Mammary epithelial cell (primary cell): ENCODE measurements at places on chromosomes 1 and 21. TPM values are rescaled to one million over a fixed set of nuclear protein-coding genes. Genes with fewer than 3 reads are reported as not detected.

DNA sequence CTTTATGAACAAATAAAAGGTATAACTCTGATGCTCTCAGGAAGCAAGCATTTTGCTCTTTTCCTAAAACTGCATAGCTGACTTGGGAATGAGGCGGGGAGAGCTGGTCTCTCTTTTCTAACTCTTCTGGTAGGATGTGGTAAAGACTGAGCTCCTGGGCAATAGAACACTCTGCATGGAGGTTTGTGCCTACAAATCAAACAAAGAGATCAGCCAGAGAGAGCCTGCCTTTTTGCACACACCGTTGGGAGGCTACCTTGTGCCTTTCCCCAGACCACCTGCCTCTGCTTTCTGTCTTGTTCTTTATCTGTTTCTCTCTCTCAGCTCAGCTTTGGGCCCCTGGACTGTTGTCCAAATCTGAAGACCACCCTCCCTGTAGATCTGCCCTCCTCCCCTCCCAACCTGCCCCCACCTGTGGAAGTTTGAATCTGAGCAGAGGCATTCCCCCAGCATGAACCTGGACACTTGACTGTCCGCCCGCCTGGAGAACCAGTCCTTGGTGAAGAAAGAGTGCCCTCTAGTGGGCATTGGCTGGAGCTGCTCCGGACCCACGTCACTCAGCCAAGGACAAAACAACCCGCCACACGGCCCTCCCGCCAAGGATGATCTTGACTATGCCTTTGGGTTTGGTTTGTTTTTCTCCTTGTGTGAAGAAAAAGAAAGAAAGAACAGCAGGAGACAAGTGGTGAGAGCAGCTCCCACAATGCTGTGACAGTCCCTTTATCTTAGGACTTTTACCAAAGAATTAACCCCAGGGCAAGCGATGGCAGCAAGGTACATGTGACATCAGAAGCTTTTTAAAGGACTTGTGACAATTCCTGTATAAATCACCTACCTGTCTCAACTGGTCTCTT lies 228.2 kb downstream of the PBX1 start:
- peak; percentile 71 for DNase-seq

- DNase-seq = no peak
Measured at GRCh38 chr1:167258858-167259257, 38.2 kb downstream of the POU2F1 start.

GRCh38 chr1:160451859-160452232 lies 51.5 kb downstream of the VANGL2 start:
- no peak for DNase-seq

DNA sequence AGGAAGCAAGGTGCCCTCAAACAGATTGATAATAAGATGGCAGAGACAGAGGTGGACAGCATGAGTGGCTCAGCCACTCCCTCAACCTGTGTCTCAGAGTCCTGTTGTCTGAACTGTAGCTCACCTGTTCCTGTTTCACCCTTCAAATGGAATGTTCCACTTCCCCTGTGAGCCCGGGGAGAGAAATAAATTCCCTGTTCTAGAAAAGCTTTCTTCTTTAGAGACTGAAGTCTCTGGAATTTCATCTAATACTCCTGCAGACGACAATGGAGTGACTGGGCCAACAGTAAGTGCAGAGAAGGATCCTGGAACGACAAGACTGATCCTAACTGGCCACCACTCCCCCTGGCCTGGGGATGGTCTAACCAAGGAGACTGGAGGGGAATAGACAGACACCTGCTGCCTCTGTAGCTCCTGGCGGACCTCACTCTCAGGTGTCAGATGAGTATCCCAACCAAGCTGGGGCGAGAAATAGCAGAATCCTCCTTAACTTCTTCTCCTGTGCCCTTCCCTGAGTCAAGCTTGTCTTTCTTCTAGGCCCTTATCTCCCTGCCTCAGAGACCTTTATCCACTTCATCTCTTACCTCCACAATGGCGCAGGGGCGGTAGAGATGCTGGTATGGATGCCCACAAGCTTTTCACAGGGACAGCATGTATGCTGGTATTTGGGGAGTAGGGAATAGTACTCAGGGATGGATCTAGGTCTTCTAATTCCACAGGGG lies 45.4 kb downstream of the PLEKHA6 start:
- peak; percentile 13 for DNase-seq

DNA sequence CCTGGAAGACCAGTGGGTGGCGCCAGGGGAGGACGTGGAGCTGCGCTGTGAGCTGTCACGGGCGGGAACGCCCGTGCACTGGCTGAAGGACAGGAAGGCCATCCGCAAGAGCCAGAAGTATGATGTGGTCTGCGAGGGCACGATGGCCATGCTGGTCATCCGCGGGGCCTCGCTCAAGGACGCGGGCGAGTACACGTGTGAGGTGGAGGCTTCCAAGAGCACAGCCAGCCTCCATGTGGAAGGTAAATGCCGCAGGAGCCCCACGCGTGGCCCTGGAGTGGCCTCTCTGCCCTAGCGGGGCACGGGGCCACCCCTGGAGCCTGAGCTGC lies 75.2 kb downstream of the OBSCN start:
- no peak for DNase-seq

- DNase-seq = no peak
Measured at GRCh38 chr1:8457760-8458381, 140.0 kb downstream of the SLC45A1 start.

DNA sequence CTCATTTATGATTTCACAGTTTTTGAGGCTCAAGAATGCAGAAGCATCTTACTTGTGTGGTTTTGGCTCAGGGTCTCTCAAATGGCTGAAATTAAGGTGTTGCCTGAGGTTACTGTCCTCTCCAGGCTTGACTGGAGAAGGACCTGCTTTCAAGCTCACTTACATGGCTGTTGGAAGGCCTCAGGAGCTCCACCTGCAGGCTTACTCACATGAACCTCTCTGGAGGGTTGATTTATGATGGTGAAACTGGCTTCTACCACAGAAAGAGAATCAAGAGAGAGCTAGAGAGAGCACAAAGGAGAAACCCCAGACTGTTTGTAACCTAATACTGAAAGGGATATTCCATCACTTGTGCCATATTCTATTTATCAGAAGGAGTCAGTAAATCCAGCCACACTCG lies 6.2 kb upstream of the KCNK2 start:
- DNase-seq = peak; percentile 50

DNA sequence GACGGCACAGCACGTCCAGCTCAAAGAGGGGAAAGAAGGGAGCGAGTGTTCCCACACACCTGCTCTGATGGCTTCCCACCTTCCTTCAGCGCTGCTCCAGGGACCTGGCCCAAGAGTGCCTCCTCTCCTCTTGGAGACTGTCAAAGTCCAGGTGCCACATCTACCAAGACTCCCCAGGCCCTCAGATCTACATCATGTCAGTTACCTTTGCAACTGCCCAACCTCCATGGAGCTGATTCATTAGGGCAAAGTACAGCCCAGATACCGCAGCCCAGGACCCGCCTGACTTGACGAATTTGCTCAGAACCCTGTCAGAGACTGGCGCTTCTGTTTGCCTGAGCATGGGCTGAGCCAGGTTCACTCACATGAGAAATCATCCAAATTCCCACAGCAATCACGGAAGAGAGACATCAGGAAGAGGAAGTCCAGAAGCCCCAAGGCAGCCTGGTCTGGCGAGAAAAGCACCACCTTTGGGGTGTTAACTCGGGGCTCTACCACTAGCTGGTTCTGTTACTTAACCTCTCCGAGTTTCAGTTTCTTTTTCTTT lies at the start of gene SEC16B:
Gene SEC16B (minus strand): TSS at position 234 of the 547 bp plus-strand sequence. CDS start 2,077 bp downstream, outside the sequence.
- no peak for DNase-seq

- no peak for DNase-seq
Measured at GRCh38 chr1:41386196-41386663, 25.0 kb downstream of the FOXO6 start.

DNA sequence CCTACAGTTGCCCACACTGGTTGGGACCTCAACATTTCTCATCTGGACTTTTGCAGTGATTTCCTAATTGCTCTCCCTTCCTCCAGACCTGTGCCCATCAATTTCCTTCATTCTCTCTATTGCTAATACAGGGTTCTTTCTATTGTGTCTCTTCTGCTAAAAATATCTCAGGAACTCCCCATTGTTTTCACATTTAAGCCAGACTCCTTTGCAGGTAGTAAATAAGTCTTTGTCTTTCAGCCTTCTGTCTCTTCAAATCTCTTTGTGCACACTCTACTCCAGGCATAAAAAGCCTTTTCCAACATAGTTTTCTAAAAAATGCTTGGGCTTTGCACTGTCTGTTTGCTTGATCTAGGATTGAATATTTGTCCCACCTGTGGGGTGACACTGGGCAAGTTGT lies 340.6 kb downstream of the PAPPA2 start:
- DNase-seq = no peak

GRCh38 chr1:217249857-217250256 lies 381.0 kb downstream of the GPATCH2 start:
- DNase-seq = no peak

DNA sequence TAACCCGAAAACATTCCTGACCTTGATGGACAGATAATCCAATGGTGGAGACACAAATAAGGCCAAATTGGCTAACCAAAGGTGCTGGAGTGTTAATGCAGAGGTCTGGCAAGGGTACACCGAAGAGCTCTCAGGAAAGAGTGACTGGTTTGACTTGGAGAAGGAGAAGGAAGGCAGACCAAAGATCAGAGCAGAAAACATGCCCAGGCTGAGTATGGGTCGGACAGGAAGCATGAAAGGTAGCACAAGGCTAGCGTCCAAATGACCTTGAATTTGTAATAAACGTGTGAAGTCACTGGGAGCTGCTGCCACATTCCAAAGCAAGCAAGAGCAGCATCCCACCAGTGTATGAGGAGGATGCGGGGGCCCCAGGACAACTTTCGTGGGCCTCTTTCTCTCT lies 45.7 kb downstream of the APP start:
- no peak for DNase-seq

The GLMP gene
- 29.7 TPM for total RNA-seq

The FAM163A gene
- total RNA-seq = not detected

The DNALI1 gene
- total RNA-seq = 4.8 TPM

The PEX14 gene
- 21.0 TPM for total RNA-seq

The TTLL7 gene
- total RNA-seq = 15.5 TPM

The SEMA6C gene
- total RNA-seq = 0.50 TPM

The HPCAL4 gene
- total RNA-seq = under 0.01 TPM
